ENCODE measurements at places on chromosomes 4 and X. TPM values are rescaled to one million over a fixed set of nuclear protein-coding genes. Genes with fewer than 3 reads are reported as not detected.

- no peak for DNase-seq
Observed at GRCh38 chr4:102610007-102610406, 108.8 kb downstream of the NFKB1 start.

GRCh38 chrX:153947009-153947769 lies 2.7 kb upstream of the RENBP start:
- DNase-seq, result peak; percentile 59

DNA sequence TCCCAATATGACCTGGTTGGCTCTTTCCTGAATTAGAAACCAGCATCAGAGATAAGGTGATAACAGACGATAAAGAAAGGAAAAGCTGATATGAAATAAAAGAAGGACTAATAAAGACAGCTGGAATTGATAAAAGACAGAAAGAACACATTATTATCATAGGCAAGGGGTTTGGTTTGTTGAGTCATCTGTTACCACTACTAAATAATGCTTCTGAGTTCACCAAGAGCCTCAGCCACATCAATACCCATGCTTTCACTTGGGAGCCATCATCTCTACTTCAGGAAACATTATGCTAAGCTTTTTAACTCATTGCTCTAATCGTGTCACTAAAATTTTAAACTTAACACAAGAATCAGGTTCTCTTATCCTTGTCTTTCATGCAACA lies 27.6 kb downstream of the ANXA5 start:
- no peak for DNase-seq

DNA sequence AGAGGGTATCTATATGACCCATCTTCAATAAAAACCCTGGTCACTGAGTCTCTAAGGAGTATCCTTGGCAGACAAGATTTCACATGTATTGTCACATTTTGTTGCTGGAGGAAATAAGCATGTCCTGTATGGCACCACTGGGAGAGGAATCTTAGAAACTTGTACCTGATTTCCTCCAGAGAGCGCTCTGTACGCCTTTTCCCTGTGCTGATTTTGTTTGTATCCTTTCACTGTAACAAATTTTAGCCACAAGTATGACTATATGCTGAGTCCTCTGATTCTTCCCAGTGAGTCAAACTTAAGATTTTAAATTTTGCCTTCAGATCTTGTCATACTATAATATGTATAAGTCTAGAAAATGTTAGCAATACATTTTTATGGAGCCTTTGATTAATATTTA lies 102.8 kb downstream of the ITIH6 start:
- DNase-seq, result no peak

GRCh38 chr4:53067125-53067802 lies 205.1 kb downstream of the RASL11B start:
- DNase-seq, result no peak

- no peak for DNase-seq
Observed at GRCh38 chrX:133786382-133786781, 199.0 kb downstream of the GPC3 start.

GRCh38 chr4:165368114-165368513 lies 10.7 kb upstream of the CPE start:
- no peak for DNase-seq

DNA sequence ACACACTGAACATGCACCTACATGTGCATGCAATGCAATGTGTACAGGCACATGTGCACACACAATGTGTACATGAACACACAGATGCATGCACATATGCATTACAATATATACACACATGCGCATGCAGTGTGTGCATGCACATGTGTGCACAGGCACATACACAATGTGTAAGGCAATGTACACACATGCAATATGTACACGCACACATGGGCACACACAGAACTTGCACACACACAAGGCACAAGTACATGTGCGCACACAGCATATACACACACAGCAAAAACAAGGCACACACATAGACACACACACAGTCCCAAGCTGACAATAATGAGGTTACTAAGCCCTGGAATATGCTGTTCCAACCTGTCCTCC lies 76.3 kb downstream of the EVC2 start:
- no peak for DNase-seq

DNA sequence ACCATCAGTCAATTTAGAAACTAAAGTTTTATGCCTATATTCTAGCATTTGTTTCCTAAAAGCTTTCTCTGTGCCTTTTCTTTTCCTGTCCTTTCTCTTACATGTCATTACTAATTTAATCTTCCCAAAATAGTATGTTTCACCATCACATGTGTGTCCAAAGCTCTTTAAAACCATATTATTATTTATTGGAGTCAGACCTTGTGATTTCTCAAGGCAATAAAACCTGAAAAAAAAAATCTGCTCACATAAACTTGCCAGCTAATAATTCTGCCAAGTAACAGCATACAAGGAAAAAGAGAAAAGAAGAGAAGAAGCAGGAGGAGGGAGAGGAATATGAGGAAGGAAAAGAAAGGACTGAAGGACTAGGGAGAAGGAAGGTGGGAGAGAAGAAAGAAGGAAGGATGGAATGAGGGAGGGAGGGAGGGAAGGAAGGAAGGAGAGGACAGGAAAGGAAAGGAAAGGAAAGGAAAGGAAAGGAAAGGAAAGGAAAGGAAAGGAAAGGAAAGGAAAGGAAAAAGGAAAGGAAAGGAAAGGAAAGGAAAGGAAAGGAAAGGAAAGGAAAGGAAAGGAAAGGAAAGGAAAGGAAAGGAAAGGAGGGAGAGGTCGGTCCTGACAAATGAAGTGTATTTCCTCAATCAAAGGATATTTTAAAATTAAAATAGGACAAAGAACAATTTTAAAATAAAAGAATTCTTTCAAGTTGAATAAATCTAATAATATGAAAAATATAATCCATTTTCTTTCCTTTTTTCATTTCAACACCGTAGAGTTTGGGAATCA lies 57.4 kb downstream of the ANTXR2 start:
- no peak for DNase-seq

- no peak for DNase-seq
Observed at GRCh38 chr4:136800248-136800647, 732.0 kb downstream of the PCDH18 start.

DNA sequence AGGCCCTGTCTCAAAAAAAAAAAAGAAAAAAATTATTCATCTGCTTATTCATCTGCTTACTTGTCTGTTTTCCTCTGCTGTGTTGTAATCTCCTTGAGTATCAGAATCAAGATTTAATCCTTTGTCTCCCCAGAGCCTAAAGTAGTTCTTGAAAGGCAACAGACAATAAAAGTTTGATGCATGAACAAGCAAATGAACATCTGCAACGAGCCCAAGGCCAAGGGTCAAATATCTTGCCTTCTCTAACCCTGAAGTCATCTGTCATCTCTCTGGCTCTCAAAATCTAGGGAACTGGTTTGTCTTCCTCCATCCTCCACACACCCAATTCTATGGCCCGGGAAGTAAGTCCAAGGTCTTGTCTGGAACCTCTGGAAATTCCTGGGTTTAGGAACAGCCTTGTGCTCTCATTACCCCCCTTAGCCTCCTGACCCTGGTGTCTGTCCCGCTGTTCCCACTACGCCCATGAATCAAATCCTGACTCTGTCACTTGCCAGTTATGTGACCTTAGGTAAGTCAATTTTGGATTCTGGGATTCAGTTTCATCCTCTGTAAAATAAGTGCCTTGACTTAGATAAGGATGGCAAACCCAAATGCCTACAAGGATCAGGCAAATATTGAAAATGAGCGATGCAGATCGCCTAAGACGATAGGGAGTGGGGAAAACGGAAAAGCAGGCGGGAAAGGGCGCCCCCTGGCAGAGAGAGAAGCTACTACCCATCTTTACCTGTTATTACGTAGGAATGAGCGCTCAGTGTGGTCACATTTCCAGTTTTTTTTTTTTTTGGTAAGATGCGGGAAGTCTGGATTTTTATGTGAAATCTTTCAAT lies 102.7 kb upstream of the DHX15 start:
- DNase-seq, result no peak

GRCh38 chr4:121726642-121727268 lies 30.0 kb upstream of the ANXA5 start:
- no peak for DNase-seq

DNA sequence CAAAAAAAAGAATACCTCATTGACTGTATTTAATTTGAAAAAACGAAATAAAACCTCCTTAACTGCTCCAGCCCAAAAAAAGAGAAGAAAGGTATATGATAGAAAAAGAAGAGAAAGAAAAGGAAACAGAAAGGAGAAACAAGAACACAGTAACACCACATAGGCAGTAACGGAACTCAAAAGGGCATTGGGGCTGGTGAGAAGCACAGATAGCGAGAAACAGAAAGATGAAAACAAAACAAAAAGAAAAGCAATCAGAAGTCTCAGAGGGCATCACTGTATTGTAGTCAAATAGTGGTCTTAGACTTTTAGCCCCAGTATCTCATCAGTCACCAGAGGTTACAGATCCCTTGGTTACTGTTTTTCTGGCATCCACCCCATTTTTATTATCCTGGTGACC lies 88.6 kb downstream of the NFKB1 start:
- no peak for DNase-seq

GRCh38 chrX:154022108-154022507 lies 2.4 kb upstream of the IRAK1 start:
- DNase-seq, result no peak

DNA sequence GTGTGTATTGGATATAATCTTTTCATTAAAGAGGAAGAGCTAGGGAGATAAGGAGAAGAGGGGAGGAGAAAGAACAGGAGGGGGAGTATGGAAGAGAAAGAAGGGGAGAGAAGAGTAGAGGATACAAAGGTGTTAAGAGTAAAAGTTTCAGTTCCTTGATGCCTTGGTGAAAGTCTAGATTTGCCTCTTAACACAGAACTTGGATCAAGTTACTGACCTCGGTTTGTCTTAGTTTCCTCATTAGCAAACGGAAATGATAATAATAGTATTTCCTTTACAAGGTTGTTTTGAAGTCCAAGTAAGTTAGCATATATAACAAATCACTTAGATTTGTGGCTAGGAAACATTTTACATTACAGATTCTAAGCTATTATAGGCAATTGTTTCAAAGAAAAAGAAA lies 287.1 kb downstream of the PPARGC1A start:
- no peak for DNase-seq

DNA sequence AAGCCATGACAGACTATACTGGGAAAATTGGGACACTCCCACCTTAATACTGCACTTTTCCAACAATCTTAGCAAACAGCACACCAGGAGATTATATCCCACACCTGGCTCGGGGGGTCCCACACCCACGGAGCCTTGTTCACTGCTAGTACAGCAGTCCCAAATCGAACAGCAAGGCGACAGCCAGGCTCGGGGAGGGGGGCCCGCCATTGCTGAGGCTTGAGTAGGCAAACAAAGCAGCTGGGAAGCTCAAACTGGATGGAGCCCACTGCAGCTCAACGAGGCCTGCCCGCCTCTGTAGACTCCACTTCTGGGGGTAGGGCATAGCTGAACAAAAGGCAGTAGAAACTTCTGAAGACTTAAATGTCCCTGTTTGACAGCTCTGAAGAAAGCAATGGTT lies 118.3 kb downstream of the MAGEB5 start:
- no peak for DNase-seq

- no peak for DNase-seq
Observed at GRCh38 chr4:125641611-125642010, 326.9 kb downstream of the FAT4 start.

- no peak for DNase-seq
Observed at GRCh38 chr4:153318696-153319320, 25.7 kb upstream of the MND1 start.

DNA sequence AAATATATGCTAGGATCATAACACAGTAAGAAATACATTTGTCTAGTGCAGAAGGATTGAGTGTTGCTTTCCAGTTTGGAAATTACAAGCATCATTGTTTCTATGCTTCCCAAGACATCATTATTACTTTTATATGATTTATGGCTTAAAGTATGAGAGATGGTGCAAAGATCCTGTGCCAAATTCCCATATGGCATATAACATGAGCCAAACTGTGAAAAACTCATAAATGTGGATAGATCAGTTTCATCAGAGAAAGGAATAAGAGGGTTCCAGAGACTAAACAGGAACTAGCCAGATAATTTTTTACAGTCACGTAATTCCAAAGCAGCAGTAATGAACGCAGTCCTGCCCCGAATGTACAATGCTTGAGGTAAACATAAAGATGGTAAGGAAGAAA lies 126.3 kb downstream of the PRDM5 start:
- no peak for DNase-seq

Gene SYN1
- not detected for total RNA-seq

Gene SLC26A1
- total RNA-seq, result 0.48 TPM

Gene UTP14A
- 22.6 TPM for total RNA-seq

Gene TSPAN7
- 15.5 TPM for total RNA-seq

Gene C4orf51
- not detected for total RNA-seq

Gene HTR2C
- total RNA-seq, result not detected

Gene CXCL3
- 1.3 TPM for total RNA-seq

Gene SPANXN3
- not detected for total RNA-seq

Gene CDX4
- total RNA-seq, result not detected

Gene MAGEE1
- total RNA-seq, result 2.8 TPM

Gene PDE5A
- 7.5 TPM for total RNA-seq

Gene UBE2D3
- 405 TPM for total RNA-seq

Data from breast epithelium (tissue), 4 donors.